ENCODE measurements at places on chromosomes 1 and 21.

DNA sequence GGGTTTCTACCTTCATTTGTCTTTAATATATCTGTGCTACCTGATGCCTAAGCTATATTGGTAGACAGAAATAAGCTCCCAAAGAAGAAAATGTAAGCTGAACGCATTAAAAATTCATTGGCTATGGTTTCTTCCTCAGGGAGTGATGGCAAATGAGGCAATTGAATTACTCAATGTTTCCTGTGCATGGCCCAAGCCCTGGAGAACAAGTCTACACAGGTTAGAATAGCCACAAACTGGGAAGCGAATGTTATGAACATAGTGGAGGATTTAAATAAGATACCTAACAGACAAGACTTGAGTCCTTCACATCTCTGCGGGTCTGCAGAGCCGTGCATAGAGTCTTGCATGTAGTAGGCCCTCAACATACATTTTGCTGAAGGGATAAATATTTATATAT lies 350.3 kb downstream of the RWDD3 start:
- no peak for DNase-seq

DNA sequence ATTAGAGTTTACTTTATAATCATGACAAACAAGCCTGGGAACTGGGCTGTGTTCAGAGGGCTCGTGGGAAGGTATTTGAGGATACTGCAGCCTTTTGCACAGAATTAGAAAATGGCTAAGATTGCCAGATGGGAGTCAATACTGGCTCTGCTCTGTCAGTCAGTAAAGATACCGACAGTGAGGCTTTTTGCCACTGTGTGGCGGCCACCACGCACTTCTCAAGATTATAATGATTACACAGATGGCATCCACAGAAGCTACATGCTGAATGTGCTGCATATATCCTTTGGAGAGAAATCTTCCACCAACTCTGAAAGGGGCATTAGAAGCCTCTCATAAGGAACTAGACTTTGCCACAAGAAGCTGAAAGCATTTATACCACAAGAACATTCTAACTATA lies 213.4 kb upstream of the PTBP2 start:
- no peak for DNase-seq

GRCh38 chr1:8663915-8664329 lies 153.5 kb downstream of the RERE start:
- no peak for DNase-seq

DNA sequence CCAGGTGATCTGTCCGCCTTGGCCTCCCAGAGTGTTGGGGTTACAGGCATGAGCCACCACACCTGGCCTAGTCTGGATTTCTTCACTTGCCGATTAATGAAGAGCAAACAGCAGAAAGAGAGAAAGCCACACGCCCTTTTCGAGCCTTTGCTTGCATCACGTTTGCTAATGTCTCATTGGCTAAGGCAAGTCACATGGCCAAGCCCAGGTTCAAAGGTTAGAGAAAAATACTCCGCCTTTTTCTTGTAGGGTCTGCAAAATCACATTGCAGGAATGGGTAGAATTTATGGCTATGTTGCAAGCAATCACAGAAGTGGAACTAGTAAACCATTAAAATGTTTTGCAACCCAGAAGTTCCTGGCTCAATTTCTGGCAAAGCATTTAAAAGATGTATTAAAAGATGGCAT lies 26.8 kb upstream of the BACH1 start:
- no peak for DNase-seq

DNA sequence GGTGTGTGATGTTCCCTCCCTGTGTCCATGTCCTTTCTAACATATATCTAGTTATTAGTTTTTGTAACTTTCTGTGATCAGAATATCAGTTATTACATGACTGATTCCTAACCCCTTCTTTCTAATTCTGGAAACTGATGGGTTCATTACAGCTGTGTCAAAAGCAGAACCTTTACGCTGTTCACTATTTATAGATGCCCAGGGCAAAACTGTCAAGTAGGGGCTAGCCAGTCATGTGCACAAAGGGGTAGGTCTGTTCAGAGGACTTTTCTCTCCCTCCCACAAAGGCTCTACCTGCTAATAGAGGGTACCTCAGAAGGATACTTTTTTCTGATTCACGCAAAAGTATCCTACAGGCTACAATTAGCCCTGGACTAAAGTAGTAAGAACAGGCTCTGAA lies 79.2 kb downstream of the NRDC start:
- no peak for DNase-seq

- DNase-seq = no peak
These were observed 60.2 kb upstream of the PBX1 start for GRCh38 chr1:164498792-164499191.

GRCh38 chr1:79929356-79929755 lies 922.8 kb upstream of the ADGRL4 start:
- DNase-seq = no peak

DNA sequence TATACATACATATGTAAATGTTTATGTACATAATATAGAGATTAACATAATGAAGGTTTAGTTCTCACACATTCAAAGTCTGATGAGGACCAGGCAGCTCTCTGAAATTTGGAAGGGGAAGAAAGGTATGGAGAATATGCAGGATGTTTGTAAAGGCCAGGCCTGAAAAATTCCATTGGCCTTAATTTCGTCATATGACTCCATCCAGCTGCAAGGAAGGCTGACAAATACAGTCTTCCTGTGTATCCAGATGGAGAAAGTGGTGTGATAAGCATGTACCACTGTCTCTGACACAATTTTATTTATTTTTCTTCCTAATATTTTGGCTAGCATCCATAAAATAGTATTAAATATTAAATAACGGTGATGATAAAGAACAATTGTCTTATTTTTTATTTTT lies 6.3 kb upstream of the SGIP1 start:
- DNase-seq = no peak

GRCh38 chr1:184624051-184624450 lies 130.6 kb downstream of the EDEM3 start:
- no peak for DNase-seq

DNA sequence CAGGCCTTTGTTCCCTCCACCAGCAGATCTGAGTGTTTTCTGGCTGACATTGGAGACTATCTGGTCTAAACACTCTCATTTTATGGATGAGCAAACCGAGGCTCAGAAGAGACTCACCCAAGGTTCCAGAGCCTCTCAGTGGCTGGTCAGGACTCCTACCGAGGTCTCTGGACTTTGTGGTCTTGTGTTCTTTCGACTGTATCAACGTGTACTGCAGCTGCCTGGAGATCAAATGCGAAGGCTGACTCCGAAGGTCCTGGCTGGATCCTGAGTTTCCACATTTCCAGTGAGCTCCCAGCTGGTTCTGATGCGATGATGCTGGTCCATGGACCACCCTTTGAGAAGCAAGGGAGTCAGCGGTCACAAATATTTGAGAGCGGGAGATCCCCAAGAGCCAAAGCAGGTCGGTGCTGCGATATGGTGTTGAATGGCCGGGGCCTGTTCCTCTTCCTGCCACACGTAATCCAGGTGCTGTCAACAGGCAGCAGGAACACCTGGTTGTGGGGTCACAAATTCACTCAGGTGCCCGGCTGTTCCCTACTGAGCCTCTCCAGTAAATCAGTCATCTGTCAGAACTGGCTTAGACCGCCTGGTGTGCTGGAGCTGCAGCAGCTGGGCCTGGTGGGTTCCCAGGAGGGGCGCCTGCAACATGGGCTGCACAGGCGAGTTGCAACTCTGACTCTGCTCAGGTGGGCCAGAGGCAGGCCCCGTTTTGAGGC lies 94.8 kb upstream of the USP24 start:
- no peak for DNase-seq

DNA sequence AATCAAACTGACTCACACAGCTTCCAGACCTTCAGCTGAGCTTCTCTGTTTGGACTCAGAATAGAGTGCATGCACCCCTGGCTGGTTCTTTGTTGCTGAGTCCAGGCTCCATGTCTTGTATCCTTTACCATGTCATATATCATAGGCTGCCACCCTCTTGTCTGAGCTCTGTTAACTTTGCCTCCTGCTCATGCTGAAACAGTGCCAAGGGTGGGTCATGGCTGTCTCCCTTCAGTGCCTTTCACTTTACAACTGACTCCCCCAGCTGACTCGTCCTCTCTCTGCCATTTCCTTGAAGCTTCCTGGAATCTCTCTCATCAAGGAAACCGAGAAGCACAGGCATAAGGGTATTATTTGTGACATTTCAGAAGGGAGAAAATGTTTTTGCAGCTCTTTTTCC lies 885.3 kb downstream of the TTLL7 start:
- no peak for DNase-seq

All from astrocyte of the cerebellum (primary cell).